MG63 (cell line): ENCODE measurements at places on chromosomes 12 and 14.

DNA sequence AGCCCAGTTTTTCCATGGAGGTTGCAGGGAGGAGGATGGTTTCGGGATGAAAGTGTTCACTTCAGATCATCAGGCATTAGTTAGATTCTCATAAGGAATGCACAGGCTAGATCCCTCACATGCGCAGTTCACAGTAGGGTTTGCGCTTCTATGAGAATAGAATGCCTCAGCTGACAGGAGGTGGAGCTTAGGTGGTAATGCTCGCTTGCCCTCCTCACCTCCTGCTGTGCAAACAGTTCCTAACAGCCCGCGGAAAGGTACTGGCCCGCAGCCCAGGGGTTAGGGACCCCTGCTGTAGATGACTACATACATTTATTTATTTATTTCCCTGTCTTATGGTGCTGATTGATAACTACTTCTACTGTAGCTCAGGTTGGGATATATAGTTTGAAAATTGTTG, 93.2 kb downstream of the FBXO33 start:
- DNase-seq = no peak

- DNase-seq = peak; percentile 54
Observed at GRCh38 chr12:53954694-53955035, at the start of gene HOXC12. Gene HOXC12 (plus strand): TSS chr12:53954903. CDS start chr12:53954930, 27 bp downstream.

DNA sequence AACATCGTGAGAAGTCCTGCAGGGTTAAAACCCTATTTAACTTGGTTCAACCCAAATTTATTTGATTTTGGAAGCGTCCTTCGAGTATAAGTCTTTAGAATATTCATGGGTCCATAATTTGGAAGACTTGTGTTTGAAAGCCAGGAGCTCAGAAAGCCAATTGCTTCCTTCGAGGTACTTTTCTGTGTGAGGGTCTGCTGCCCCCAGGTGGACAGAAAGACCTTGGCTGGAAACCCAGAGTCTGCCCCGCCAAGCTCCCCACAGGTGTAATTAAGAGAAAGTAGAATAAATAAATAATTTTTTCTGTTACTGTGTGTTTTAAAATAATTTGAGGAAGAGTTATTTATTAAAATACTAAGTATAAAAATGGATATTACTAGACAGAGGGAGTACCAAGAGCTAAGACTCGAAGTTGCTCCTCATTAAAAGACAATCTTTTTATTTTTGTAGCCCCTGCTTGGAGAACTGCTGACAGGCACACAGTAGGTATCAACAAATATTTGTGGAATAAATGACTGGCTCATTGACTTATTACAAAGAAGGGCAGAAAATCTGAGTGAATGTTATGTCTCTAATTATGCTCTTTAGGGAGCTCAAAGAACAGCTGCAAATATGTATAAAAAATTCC, 105.8 kb downstream of the PAH start:
- DNase-seq = no peak

GRCh38 chr12:120532701-120533238, 1.4 kb upstream of the RNF10 start:
- DNase-seq = no peak

DNA sequence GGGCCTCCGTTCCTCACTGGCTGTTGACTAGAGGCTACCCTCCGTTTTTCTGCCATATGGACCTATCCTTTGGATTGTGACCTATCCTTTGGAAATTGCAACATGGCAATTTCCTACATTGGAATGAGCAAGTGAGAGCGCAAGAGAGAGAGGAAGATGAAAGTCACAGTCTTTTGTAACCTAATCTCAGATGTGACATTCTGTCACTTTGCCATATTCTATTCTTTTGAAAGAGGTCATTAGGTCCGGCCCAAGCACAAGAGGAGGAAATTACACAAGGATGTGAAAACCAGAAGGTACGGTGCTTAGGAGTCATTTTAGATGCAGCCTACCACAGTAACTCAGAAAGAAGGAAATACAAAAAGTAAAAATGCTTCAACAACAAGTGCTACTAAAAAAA, 47.3 kb upstream of the SRP54 start:
- no peak for DNase-seq

- DNase-seq = no peak
Observed at GRCh38 chr14:104486222-104486923, 93.2 kb upstream of the C14orf180 start.

DNA sequence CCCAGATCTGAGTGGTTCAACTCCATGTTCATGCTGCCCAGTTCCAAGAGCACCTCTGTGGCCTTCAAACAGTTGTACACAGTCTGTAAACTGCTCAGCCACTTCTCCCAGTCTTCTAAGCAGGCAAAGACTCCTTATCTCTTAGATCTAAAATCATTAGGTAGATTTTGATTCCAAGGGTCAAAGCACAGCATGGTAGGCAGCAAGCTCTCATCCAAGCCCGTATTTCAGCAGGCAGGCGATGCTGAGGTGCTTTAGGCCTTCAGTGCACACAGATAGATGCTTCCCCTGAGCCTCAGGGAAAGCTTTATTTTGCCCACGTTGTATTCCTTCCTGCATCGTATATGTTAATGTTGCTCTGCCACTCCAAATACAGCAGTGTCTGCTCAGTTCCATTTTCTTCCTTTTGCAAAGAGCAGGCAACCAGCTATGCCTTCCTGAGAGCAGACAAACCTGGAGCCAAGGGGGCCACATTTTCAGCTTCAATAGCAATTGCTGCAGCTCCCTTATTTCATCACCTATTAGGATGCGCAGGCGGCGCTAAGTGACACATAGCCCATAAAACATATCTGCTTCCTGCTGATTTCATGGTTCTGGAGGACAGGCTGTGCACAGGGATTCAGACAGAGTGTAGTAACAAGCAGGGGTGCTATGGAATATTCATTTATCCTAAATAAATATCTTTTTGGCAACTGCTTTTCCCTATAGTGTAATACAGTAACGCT, 67.5 kb downstream of the ETV6 start:
- DNase-seq = no peak

DNA sequence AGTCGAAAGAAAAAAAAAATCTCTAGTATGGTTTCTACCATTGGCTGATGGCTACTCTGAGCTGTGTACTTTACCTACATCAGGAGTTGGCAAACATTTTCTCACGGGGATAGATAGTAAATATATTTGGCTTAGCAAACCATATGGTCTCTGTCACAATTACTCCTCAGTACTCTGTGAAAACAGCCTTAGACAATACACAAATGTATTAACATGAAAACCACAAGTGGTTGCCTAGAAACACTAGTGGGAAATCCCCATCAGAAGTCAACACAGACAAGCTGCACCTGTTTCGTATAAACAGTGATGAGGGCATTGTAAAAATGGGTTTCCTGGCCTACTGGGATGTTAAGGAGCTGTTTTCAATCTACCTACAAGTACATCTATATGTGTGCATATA, 84.6 kb upstream of the NAV3 start:
- no peak for DNase-seq

- DNase-seq = peak; percentile 49
Observed at GRCh38 chr12:63668028-63668799, at the start of gene DPY19L2. Gene DPY19L2 (minus strand): TSS chr12:63668493. CDS start chr12:63668393, 100 bp downstream.

DNA sequence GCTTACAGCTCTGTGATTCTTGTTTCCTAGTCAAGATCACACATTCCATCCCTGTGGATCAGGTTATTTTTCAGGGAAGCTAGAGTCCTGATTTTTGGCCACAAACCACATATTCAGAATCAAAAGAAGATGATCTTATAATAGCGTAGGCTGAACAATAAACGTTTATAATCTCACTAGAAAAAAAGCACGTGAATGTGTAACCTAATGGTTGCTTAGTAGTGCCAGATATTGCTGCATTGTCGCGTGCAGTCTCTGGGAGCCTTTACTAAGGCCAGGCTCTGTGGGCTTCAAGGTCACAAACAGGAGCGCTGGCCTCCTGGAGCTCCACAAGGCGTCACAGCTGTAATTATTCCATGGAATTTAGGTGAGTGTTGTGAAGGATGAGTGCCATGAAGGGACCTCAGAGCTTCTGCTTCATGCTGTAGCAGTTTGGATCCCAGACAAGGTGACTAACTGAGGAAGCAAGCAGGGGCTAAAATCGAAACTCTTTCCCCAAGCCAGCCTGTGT, 17.4 kb downstream of the CDKN1B start:
- peak; percentile 82 for DNase-seq

DNA sequence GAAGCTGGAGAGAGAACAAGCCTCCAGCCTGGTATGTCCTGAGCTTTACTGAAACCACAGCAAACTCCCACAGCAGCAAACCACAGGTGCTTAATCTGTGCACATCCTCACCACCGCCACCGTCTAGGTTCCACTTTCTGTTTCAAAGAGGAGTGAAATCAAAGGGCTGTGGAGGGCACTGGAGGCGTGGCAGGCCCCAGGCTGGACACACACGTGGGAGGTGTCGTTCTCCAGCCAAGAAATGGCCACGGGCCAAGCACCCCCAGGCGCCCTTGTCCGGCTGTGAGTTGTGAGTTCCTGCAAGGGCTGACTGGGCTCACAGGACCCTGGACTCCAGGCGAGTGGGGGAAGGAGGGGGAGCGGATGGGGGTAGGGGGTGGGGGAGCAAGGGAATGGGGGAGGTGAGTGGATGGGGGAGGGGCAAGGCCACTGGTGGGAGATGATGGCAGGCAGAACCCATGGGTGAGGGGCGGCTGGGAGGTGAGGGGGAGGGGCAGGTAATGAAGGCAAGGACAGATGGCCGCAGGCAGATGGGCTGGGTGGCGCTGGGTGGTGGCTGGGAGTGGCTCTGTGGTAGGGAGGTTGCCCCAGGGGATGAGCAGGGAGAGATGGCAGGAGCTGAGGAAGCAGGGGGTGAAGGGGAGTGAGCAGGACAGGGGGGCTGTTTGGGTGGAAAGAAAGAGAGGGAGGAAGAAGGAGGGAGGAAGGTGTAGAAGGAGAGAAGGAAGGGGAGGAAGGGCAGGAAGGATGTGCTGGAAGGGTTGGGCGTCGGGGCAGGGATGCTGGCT, 86.7 kb downstream of the NCOR2 start:
- peak; percentile 39 for DNase-seq

GRCh38 chr14:105861985-105862465, 335.6 kb downstream of the TMEM121 start:
- no peak for DNase-seq

- DNase-seq = peak; percentile 45
Observed at GRCh38 chr12:109999983-110000505, 814 bp downstream of the ANKRD13A start.

- no peak for DNase-seq
Observed at GRCh38 chr14:23629832-23630396, 6.2 kb upstream of the DHRS2 start.

GRCh38 chr14:58673722-58674121, 36.0 kb downstream of the DACT1 start:
- DNase-seq = no peak

DNA sequence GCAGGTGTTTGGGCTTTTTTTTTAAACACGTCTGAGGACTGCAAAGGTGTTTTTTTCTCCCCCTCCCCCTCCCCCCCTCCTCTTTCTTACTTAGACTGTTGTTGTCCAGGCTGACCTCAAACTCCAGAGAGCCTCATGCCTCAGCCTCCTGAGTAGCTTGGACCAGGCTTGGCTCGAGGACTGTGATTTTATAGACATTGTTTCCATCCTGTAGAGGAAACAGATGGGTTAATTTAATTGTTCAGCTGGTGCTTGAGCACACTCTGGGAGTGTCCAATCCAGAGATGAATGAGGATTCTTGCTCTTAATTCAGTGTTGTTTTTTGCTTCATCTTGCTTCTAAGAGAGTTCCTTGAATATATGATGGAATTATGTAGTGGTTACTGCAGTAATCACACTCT, 42.1 kb downstream of the RASSF3 start:
- no peak for DNase-seq

DNA sequence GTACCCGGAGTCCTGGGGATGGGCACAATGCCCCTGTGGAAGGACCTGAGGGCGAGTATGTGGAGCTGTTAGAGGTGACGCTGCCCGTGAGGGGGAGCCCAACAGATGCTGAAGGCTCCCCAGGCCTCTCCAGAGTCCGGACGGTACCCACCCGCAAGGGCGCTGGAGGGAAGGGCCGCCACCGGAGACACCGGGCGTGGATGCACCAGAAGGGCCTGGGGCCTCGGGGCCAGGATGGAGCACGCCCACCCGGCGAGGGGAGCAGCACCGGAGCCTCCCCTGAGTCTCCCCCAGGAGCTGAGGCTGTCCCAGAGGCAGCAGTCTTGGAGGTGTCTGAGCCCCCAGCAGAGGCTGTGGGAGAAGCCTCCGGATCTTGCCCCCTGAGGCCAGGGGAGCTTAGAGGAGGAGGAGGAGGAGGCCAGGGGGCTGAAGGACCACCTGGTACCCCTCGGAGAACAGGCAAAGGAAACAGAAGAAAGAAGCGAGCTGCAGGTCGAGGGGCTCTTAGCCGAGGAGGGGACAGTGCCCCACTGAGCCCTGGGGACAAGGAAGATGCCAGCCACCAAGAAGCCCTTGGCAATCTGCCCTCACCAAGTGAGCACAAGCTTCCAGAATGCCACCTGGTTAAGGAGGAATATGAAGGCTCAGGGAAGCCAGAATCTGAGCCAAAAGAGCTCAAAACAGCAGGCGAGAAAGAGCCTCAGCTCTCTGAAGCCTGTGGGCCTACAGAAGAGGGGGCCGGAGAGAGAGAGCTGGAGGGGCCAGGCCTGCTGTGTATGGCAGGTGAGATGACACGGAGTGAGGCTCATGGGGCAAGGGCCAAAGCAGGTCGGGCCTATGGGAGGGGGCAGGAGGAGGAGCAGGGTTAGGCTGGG, 4.5 kb downstream of the ARHGEF40 start:
- DNase-seq = no peak

- no peak for DNase-seq
Observed at GRCh38 chr14:68109132-68109900, 289.7 kb downstream of the RAD51B start.

- peak; percentile 65 for DNase-seq
Observed at GRCh38 chr12:95205685-95206084, 11.6 kb downstream of the FGD6 start.

DNA sequence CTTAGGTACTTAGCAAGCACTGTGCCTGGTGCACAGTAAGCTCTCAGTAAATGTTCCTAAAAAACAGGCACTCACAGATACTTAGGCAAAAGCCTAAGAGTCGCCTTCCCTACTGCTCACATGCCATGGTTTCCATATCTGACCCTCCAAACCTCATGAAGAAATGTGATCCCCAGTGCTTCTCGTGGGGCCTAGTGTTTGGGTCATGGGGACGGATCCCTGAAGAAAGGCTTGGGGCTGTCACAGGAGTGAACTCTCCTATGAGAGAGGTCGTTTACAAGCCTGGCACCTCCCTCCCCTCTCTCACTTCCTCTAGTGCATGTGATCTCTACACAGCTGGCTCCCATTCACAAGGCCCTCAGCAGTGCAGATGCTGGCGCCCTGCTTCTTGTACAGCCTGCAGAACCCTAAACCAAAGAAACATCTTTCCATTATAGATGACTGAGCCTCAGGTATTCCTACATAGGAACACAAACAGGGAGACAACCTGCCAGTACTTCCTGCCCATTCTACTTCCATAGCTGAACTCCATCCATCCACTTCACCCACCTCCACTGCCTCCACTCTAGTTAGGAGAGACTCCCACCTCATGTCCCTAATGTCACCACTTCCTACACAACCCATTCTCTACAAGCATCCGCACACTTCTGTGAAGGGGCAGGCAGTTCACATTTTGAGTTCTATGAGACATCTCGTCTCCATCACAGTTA, 2.9 kb downstream of the SLC15A4 start:
- DNase-seq = no peak
